ENCODE measurements at places on chromosomes 1 and 21.

DNA sequence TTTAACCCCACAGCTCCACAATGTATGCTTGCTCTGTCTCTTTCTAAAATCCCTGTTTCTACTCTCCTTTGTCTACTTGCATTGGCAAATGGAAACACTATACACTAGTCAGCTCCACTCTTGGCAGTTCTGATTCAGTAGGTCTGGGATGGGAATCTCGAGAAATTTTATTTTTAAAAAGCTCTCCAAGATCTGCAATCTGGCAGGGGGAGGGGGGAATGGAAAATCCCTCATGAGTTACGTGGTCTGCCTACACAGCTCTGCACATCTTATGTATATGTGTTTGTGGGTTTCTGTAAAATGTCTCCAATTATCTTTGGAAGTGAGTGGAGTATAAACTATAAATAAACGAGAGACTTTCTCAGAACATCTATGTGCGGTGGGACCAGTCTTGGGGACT, 9.9 kb upstream of the GALNT2 start:
- no peak for DNase-seq

- no peak for DNase-seq
Observed at GRCh38 chr1:219239518-219239917, 65.8 kb downstream of the LYPLAL1 start.

DNA sequence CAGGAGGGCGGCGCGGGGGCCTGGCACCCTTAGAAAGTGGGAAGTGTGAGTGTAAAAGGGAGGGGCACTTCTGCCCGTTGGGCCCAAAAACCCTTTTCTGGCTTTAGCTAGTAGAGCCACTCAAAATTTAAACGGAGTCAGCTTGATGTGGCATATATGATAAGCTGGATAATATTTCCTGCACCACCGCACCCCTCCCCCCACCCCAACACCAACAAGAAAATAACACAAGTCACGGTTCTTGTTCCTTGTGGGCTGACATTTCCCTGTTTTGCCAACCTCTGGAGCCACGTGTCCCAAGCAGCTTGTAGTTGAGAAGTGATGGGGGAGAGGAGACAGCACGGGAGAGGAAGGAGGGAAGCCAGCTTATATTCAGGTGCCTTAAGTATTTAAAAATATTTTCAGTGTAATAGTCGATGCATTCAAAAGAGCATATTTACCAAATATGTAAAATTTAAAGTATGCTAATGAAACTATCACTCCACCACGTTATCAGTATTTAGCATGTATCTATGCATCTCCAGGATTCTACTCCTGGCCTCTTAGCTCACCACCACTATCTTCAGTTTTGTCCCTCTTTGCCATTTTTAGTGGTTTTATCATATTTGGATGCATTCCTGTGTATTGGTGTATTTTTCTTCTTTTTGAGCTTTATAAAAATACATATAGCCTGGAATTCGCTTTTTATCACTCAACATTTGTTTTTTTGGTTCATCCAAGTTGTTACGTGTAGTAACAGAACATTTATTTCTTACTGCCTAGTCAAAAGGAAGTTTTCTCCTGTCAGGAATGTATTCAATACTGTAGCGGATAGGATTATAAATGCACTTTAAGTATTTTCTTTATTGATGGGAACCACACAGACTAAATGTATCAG, 773 bp upstream of the DDX59 start:
- peak; percentile 61 for DNase-seq

DNA sequence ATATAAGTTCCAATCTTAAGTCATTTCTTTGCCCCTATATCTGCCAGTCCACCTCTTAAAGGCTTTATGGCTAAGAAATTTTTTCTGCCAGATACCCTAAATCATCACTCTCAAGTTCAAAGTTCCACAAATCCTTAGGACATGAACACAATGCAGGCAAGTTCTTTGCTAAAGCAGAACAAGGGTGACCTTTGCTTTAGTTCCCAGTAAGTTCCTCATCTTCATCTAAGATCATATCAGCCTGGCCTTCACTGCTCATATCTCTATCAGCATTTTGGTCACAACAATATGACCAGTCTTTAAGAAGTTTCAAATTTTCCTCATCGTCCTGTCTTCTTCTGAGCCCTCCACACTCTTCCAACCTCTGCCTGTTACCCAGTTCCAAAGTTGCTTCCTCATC, 402.2 kb upstream of the RUNX1 start:
- no peak for DNase-seq

- peak; percentile 77 for DNase-seq
Observed at GRCh38 chr1:153616144-153616916, at the start of gene S100A14. Gene S100A14 (minus strand): TSS chr1:153616325. CDS start chr1:153615858, 467 bp downstream.

GRCh38 chr1:243246916-243247315, 8.2 kb downstream of the CEP170 start:
- no peak for DNase-seq

DNA sequence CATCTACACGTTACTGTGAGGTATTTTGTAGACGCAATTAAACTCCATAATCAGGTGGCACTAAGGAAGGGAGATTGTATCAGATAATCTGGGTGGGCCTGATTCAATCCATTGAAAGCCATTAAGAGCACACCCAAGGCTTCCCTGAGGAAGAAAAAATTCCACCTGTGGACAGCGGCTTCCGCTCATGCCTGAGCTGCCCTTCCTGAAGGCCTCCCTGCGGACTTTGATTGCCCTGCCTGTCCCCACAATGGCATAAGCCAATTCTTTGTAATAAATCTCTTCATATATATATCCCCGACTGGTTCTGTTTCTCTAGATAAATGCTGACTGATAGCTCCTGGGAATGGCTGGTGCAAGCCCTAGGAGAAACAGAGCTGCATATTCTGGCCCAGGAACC, 138.3 kb downstream of the TGFBR3 start:
- DNase-seq = no peak

DNA sequence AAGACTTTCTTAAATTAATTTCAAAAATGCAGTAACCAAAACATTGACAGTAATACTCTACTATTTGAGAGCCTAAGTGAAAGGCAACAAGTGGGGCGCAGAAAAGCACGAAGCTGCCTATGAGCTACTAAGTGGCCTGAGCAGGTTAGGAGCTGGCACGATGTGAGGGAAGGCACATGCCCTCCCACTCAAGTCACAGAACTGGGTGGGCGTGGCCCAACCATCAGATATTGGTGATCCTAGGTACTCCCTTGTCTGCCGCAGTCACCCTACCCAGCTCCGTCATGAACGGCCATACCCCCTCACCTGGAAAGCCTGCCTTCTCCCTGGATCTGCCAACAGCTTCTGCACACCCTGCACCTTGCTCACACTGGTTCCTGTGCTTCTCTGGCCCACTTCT, 40.8 kb downstream of the SSBP3 start:
- DNase-seq = no peak

DNA sequence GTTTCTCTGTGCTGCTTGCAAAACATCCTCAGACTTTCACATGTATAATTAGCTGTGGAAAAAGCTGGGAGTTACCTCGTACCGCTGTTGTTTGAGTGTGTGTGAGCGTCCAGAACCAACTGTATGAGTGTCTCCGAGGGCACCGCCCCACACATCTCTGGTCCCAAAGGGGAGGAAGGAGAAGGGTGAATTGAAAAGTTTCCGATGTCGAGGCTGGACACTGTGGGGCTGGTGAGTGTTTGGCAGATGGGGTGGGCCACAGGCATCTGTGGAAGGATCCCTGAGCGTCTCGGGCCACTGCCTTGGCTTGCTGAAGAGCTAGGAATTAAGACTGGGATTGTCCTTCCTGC, 1.2 kb downstream of the ATP2B4 start:
- DNase-seq = no peak

GRCh38 chr1:178310685-178311105, 186.1 kb downstream of the CLEC20A start:
- DNase-seq = no peak

DNA sequence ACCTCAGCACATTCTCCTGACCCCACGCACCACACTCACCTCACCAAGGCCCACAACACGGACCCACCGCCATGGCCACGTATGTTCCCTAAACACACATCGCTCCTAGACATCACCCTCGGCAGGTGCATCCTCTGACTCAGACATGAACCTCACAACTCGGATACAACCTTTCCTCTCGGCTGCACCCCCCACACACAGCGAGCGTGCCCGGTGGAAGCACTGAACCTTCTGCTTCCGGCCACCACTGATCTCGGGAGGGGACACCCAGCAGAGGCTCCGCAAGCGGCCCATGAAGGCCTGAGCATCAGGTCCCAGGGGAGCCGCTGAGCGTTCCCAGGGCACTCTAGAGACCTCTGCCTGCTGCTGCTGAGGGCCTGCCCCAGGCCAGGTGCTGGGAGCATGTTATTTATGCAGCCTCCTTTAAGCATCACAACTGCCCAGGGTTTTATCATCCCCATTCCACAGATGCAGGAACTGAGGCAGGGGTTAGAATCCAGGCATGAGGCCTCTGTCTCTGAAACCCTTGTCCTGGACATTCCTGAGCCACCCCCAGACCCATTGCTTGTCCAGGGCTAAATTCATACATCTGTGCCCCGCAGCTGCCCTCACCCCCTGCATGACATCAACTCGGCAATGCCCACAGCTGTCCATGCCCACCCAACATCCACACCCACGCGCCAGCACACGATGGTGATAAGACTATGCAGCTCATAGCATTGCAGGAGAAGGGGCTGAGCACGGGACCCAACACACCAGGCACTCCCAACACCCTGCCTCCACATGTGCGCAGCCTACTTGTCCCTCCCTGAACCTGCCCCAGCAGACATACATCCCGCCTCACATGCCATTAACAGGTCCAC, 27.0 kb downstream of the SDC3 start:
- DNase-seq = no peak

DNA sequence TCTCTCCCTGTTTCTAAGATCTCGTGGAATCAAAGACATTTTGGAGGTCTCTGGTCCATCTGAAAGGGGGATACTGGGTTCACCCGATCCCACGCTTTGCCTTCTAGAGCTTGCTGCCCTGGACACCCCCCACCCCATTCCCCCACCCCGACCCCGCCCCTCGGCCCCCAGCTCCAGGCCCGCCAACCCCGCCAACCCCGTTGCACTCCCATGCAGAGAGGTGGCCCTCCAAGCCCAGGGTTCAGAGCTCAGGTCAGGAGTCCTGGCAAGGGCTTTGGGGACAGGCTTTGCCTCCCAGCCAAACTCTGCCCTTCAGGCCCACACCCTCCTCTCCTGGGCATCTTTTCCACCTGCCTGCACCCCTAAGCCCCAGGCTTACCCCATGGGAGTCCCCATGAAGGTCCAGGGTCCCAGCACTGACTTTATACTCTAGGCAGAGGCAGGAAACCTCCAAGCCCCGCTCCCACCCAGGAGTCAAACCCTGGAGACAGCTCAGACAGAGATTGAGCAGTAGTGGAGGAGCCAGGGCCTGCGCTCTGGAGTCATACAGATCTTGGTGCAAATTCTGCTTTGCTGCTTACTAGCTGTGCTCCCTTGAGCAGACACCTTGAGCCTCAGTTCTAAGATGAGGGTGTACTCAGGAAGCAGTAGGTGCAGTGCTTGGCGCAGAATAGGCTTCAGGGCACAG, 155.9 kb downstream of the FOXD2 start:
- DNase-seq = no peak

DNA sequence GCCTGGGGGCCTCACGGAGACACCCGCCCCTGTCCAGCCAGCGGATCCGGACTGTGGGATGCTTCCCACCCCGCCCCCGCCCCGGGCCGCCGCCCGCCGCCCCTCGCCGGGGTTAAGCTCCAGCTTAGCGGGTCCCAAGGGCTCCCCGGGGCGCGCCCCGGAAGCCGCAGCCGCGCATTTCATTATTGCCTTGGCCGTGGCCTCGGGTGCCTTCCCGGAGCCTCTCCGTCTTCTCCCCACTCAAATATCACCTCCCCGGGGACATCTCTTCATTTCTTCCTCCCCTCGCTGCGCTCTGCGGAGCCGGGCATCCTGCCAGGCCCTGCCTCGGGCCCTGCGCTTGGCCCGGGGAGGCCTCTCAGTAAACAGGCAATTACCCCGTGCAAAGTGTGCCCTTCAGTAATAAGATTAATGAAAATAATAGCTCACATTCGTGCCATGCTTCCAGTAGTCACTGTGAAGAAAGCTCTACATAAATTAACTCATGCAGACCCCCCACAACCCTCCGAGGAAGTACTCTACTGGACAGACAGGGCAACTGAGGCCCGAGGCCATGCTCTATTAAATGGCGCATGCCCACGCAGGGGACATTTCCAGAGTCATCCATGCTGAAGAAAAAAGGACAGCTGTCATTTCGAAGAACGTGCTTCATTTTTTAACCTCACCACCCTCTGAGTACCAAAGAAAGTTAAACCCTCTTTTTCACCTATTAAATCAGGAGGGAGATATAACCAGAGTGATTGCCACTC, 49.9 kb upstream of the LAPTM5 start:
- no peak for DNase-seq

- no peak for DNase-seq
Observed at GRCh38 chr1:30190511-30191153, 532.8 kb downstream of the MATN1 start.

GRCh38 chr1:44828841-44829440, 14.1 kb downstream of the PTCH2 start:
- DNase-seq = no peak

DNA sequence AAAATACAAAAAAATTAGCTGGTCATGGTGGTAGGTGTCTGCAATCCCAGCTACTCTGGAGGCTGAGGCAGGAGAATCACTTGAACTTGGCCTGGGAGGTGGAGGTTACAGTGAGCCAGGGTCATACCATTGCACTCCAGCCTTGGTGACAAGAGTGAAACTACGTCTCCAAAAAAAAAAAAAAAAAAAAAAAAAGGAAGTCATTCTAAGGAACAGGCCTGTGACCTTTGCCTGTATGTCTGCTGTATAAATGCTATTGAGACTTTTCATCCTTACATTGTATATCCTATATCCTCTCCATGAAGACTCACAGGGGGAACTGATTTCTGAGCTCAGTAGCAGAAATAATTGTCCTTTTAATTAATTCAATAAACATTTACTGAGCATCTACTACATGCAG, 7.5 kb upstream of the CTPS1 start:
- no peak for DNase-seq

DNA sequence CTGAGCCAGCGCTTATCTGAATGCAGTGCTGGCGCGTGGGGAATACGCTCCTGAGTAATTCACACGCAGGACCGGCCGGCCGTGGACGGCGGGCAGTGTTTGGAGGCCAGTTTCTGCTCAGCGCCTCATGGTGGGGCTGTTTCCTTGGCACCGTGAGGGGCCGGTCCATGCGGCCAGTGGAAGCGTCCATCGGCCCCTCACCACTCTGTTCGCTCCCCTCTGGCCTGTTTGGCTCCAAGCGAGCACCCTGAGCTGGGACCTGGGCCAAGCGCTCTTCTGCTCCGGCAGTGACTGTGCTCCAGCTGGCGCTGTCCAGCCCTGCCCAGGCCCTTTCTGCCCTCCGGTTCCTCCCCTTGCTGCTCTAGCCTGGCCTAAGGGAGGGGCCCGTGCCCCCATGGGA, 16.3 kb upstream of the PLCH2 start:
- DNase-seq = no peak
